ENCODE measurements at places on chromosomes 1 and 21.

GRCh38 chr21:17371450-17371849, 141.4 kb upstream of the CXADR start:
- DNase-seq, result no peak

DNA sequence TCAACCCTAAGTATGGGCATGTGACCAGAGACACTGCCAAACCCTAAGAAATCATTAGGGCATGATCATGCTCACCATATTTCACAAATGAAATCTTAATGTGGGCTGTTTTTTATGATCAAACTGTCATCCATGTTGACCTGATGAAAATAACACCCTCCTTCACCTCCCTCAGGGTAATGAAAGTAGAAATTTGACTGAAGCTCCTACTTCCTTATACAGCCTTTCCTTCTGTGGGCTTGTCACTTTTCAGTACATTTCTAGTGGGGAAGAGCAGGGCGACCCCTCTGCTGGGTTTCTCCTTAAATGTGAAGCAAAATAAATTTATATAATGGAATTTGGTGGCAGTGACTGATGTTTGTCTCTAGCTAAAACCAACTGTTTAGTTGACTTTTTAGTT, 25.9 kb downstream of the IVNS1ABP start:
- peak; percentile 40 for DNase-seq

GRCh38 chr1:101732261-101732660, 264.5 kb downstream of the OLFM3 start:
- no peak for DNase-seq

DNA sequence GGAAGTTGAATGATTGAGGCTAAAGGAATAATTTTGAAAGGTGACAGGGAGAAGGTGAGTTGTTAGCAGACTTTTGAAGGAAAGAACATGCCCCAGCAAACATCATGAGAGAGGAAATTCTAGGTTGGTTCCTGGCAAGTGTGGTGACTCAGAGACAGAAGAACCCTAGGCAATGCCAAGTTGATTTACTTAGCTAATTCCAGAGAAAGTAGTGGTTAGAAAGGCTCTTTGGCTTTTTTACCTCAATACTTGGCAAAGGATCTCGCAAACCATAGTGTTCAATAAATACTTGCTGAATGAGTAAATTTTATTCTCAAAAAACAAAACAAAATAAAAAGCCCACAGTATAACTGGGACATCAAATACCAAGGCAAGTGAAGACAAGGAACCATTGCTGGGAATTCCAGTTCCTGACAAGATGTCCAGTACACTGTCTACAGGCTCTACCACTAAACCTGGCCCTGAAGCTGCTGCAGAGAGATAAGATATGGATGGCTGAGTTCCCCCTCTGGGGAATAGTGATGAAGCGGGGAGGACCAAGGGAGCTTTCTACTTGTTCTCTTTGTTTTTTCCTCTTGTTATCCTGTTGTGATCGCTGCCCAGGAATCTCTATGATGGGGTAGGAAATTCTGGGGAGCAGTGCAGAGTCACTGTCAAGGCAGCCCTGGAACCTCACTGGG, 48.2 kb downstream of the IL12RB2 start:
- DNase-seq, result no peak

- no peak for DNase-seq
Observed at GRCh38 chr1:15734901-15735300, 1.2 kb upstream of the SLC25A34 start.

- DNase-seq, result no peak
Observed at GRCh38 chr1:200670242-200671118, 773 bp upstream of the DDX59 start.

- no peak for DNase-seq
Observed at GRCh38 chr1:7410156-7410555, 360.9 kb upstream of the VAMP3 start.

DNA sequence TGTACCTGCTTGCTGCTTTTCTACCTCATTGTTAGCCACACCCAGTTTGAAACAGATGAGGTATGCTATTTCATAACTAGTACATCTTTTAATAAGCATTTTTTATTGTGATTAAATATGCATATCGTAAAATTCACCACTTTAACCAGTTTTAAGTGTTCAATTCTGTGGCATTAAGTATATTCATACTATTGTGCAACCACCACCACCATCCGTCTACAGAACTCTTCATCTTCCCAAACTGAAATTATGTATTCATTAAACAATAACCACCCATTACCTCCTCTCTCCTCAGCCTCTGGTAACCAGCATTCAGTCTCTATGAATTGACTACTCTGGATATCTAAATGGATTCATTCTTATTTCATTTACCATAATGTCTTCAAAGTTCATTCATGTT, 20.1 kb downstream of the DR1 start:
- DNase-seq, result no peak

DNA sequence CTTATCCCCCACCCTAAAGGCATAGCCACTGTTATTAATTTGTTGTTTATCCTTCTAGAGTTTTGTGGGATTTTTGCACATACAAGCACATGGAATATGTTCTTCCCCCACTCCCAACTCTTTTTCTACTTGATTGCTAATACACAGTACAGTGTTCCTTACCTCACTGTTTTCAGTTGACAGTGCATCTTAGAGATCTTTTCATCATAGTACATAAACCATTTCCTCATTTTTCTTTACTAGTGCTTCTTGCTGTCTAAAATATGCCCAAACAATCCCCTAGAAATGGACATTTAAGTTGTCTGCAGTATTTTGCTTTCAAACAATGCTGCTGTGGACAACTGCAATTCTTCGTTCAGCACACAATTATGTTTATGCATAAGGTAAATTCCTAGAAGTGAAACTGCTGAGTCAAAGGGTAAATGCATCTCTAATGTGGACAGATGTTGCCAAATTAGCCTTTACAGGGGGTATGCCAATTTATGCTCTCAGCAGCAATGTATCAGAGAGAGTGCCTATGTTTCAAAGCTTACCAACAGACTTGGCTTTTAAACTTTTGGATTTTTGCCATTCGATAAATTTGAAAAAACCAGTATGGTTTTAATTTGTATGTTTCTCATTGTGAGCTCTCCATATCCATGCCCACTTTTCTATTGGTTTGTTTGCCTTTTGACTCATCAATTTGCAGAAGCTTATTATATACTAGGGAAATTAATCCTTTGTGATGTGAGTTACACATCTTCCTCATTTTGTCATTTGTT, 132.6 kb downstream of the MRPS6 start:
- no peak for DNase-seq

DNA sequence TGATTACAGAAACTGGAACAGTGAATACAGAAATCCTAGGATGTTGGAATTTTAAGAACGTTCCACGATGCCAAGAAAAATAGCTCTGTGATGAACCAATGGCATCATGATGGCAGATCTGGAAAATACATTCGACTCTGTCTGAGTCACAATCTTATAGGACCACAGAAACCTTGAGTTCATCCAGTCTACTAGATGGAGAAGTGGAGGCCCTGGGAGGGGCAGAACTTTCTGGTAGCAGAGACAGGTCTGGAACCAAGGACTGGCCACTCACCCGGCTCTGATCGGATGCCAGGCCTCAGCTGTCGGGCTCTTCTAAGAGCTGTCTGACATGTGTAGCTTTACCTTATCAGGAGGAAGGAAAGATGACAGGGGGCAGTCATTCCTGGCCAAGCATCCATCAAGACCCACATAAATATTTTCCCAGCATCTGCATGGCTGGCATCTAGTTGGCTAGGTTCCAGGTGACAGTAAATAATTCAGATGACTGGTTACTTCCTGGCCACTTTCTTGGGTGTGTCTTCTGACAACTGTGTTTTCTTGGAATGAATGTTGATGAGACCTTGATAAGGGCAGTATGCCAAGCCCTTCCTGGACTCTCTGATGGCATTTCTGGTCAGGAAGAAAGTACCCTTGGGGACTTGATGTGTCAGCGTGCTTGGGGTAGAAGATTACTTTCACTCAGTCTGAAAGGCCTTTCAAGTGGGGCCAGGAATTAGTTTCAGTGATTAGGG, 72.6 kb upstream of the TRABD2B start:
- no peak for DNase-seq

- no peak for DNase-seq
Observed at GRCh38 chr1:18179009-18179408, 71.4 kb downstream of the IGSF21 start.

GRCh38 chr21:30447056-30447455, 7.0 kb downstream of the KRTAP15-1 start:
- DNase-seq, result no peak

DNA sequence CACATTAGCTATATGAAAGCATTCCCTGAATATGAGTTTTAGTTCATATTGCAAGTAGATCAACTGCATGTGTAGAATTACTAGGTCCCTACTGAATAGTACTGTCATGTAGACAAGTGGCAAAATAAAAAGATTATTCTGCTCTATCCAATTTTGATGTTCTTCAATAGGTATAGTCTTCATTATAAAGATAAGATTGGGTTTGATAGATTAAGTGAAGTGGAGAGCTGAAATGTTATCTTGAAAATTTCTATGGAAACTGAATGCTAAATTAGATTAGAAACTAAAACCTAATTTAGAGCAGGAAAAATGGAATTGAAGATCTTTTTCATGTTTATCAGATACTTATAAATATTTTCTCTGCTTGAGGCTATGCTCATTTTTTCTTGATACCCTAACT, 1610.0 kb downstream of the BRINP3 start:
- DNase-seq, result no peak

GRCh38 chr1:36831186-36831810, 203.0 kb downstream of the GRIK3 start:
- DNase-seq, result peak; percentile 12

GRCh38 chr1:114033961-114034360, 54.7 kb downstream of the OLFML3 start:
- no peak for DNase-seq

DNA sequence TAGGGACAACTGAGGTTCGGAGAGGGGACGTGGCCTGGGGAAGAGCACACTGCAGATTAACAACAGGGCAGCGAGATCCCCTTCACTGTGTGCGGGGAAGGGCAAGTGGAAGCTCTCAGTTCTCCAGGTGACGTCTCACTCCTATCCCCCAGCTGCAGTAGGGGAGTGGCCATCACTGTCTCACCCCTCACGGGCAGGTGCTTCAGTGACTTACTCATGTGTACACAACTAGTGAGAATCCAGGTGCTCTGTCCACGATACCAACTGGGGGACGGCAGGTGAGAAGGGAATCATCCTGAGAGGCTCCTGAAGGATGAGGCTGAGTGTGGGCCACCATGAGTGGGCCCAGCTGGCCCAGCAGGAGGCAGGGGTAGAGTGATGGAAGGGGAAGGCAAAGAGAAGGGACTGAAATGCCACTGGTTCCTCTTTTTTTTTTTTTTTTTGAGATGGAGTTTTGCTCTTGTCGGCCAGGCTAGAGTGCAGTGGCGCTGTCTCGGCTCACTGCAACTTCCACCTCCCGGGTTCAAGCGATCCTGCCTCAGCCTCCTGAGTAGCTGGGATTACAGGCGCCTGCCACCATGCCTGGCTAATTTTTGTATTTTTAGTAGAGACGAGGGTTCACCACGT, 25.9 kb downstream of the RHBG start:
- DNase-seq, result peak; percentile 43

DNA sequence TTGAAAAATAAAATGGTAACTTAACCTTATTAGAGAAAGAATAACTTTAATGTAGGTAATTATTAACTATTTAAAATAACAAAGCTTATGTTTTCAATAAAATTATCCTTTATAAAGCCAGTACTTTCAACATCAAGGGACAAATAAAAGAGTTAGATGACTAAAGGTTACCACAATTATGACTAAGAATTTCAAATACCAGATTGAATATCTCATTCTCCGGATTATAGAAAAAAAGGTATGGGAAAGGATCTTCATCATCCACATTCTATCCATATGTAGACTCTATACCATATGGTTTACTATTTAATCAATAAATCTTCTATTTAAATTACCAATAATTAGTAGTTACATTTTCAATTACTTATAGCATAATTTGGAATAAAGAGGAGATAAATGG, 62.8 kb downstream of the TOR3A start:
- no peak for DNase-seq

DNA sequence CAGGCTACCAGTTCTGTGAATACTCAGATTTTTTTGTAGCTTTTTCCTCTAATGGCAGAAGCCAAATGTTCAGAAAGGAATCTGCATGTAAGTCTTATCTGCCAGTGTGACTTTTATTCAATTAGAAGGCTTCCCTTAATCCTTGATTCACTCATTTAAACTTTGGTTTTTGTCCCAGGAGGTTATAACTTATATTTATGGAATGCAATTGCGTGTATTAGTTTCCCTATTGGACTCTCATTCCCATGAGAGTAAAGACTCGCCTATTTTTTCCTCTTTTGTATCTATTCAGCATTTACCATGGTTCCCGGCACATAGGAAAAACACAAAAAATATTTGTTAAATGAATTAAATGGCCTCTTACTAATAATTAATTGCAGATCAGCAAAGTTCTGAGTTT, 3.5 kb downstream of the NTMT2 start:
- no peak for DNase-seq

DNA sequence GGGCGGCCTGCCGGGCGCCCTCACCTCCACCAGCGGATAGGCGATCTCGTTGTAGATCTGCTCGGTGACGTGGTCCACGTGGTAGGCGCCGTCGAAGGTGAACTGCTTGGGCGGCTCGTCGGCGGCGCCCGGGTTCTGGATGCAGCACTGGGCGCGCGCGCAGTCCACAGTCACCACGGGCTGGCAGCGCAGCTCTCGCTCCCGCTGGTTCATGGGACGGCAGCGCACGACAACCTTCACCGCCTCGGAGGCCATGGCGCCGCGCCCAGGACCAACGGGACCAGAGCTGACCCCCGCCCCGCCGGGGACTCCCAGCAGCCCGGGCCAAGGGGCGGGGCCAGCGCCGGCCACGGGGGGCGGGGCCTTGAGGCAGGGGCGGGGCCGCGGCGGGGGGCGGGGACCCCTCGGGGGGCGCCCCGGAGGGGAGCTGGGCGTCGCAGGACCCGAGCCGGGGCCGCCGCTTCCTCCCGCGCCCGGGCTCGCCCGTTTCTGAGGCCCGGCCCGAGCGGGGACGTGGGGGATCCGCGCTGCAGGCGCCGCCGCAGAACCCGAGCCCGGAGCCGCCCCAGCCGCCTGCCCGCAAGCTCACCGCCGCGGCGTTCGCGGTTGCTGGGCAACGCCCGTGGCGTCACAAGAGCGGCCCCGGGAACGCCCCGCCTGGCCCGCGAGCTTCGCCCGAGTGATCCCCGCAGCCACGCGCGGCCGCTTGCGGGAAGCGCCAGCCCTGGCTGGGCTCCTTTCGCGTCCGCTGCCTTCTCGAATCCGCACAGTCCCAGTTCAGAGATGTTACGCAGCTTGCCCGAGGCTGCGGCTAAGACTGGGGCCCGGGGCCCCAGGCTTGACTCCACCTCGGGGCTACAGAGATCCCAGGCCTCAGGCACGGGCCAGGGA, at the start of gene KIF17:
KIF17 (minus strand) TSS at position 556 of the 891 bp plus-strand sequence; CDS start at position 255, 301 bp downstream.
- DNase-seq, result peak; percentile 89

DNA sequence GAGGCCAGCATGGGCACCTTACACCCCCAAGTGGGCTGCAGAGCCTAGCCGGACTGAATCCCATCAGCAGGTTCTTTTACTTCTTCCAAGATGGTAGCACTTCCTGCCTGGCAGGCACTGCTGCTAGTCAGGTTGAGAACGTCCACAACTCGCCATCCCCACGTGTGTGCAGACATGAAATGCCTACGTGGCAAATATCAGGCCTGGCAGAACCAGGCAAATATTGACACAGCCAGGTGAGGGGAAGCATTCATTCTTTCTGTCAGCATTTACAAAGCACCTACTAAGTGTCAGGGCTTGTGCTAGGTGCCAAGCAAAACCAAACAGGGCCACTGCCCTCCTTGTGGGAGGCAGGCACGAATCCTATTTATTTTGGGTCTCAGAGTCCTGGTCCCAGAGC, 52.3 kb upstream of the SIM2 start:
- DNase-seq, result no peak

All from B cell (primary cell).